Esophagus squamous epithelium (tissue), 5 donors: ENCODE measurements at places on chromosomes 3 and 15. TPM values are rescaled to one million over a fixed set of nuclear protein-coding genes. Genes with fewer than 3 reads are reported as not detected.

TMEM108 gene
- 0.12 TPM for total RNA-seq

- no peaks in the 10 kb centered on the region for H3K27me3 ChIP-seq
Measured at GRCh38 chr3:78765671-78766485, 1001.9 kb downstream of the ROBO1 start.

DPPA2 gene
- not detected for total RNA-seq

SEMA3F gene
- total RNA-seq = 56.8 TPM

DNA sequence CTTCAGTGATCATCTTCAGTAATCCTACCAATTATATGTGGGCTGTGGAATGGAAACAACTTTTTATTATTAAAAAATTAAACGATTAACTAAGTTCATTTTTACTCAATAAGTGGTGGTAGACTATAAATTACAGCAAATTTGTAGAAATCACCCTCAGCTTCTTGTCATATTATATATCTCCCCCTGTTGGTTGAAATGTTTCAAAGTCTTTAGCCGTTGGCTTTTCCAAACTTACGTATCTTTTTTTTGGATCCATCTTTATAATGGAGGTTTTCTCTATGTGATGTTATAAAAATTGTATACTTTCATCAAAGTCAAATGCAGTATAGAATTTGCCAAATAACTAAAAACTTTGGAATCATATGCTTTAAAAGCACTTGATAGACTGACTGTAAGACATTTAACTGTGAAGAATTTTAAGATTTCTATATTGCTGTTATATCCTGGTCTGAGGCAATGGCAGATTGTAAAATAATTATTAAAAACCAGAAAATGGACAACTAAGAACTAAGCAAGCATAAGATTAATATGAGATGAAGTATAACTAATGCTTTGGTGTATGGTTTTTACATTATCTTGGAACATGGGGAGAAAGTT is 44.7 kb downstream of the ATP11B start:
- no peaks in the 10 kb centered on the region for H3K27me3 ChIP-seq
- H3K27ac ChIP-seq = no peak overlapping the region

GRCh38 chr3:105700575-105700974 is 168.2 kb downstream of the CBLB start:
- no peak overlapping the region for H3K4me3 ChIP-seq
- peaks cover 29% of the 10 kb centered on the region for H3K36me3 ChIP-seq
- no peaks in the 10 kb centered on the region for H3K27me3 ChIP-seq
- H3K4me1 ChIP-seq = no peaks in the 10 kb centered on the region
- DNase-seq = no peak

DNA sequence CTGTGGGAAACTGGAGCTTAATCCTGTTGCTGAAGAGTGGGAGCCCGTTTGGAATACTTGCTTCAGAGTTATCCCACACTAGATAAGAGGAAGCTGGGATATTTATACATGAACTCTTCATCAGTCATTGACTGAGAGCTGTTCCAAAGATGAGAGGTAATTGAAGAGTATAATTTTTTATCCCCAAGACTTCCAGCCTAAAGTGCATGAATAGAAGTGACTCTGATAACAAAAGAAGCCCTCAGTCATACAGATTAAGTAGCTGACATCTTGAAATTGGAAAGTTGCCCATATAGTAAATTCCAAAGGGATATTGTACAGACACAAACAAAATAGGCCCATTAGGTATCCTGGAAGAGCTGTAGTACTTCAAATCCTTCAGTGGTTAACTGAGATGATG is 268.0 kb downstream of the EPHA3 start:
- no peak overlapping the region for H3K27ac ChIP-seq
- no peak for DNase-seq
- no peak overlapping the region for H3K4me3 ChIP-seq
- no peaks in the 10 kb centered on the region for H3K36me3 ChIP-seq
- H3K27me3 ChIP-seq = no peaks in the 10 kb centered on the region
- H3K4me1 ChIP-seq = no peaks in the 10 kb centered on the region

LIPC gene
- total RNA-seq = 1.1 TPM

DNA sequence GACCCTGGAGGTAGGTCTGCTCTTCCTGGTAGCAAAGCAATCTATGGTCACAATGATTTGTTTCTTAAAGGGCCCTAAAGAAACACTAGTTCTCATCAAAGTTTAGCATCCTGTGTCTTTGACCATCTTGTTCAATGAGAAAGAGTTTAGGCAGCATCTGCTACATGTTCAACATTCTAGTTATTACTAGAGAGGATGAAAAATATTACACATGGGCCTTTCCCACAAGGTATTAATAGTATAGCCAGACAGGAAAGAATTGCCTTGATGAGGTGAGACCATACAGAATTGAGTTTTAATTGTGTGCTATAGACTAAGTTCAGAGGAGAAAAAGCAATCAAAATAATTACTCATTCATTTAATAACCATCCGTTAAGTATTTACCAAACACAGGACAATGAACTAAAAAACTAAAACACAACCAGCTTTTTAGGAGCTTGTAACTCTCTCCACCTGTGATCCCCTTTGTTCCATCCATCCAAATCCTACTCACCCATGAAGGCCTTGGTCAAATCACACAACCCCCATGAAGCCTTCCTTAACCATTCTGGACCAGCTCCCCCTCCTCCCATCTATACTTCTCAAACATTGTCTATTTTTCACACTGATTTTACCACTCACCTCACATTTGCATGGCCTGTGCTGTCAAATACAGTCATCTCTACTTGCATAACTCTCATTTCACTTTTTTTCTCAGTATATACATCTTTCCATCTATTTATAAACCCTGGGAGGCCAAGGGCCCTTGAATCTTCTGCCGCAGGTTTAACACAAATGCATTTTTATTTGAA is 122.9 kb downstream of the RORA start:
- no peaks in the 10 kb centered on the region for H3K27me3 ChIP-seq
- H3K36me3 ChIP-seq = no peaks in the 10 kb centered on the region
- no peak overlapping the region for H3K4me3 ChIP-seq
- H3K4me1 ChIP-seq = no peaks in the 10 kb centered on the region

TFDP2 gene
- 14.2 TPM for total RNA-seq

DNA sequence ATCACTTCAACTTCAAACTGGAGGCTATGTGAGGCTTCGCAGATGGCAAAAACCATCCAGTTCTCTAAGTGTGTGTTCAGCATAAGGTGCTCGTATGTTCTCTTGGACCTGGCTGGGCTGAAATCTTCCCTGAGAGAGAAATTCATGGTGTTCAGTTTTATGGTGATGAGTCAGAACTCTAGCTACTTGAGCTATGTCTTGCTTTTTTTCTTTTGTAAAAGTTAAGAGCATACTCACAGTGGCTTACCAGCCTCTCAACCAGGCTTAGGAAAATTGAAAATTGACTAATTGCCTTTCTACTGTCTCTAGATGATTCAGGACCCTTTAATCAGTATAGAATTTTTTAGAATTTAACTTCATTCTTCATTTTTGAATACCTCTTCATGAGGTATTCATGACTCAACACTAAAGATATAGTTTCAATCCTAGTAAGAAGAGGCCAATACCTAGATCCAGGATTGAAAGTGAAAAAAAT is 617.5 kb downstream of the TBL1XR1 start:
- no peak overlapping the region for H3K27ac ChIP-seq
- DNase-seq = no peak
- no peak overlapping the region for H3K4me3 ChIP-seq
- H3K27me3 ChIP-seq = no peaks in the 10 kb centered on the region

GNAT1 gene
- not detected for total RNA-seq
